ENCODE measurements at places on chromosomes 2 and 18. TPM values are rescaled to one million over a fixed set of nuclear protein-coding genes. Genes with fewer than 3 reads are reported as not detected.

Gene MC4R
- polyA plus RNA-seq, result not detected

Gene MOCOS
- 5.8 TPM for polyA plus RNA-seq

Gene CTLA4
- polyA plus RNA-seq, result not detected

Gene CAPG
- 342 TPM for polyA plus RNA-seq

DNA sequence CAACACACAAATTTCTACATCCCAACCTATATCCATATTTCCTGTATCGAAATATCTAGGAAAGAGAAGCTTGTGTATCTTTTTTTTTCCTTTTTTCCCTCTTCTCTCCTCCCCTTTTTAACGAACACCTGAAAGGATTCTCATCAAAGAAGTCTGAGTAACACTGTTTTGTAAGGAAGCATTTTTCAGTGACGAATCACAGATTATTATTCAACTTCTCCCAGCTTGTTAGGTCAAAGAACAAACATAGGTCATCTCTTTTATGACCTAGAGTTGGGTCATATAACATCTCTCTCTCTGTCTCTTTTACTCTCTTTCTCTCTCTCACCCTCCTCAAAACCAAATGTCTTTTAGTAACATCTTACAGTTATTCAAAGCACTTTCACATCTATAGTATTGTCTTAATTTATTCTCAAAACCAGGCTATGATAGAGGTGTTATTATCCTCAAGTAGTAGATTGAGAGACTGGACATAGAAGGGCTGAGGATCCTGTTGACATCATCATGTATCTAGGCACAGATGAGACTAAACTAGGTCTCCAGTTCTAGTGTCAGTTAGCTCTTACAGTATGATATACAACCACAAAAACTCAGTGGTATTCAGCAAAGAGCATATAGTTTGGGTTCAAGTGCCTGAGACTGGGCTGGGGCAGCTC, 80.1 kb upstream of the SPOPL start:
- DNase-seq, result peak; percentile 80

DNA sequence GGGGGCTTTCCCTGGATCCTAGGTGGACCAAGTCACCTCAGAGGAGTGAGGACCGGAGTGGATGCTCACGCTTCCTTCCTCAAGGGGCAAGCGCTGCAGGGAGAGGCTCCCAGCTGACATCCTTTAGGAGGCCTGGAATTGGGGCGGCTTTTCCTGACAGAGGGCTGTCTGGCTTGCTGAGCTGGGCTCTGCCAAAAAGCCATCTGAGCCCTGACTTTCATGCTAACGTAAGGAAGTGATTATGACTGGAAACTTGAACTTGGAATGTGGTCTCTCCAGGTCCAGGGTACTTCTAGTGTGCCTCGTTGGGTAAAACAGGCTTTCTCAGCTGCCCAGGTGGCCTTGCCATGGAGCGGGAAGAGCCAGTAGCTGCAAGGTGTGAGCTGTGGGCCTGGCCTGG, 268.3 kb upstream of the SPRED2 start:
- no peak for DNase-seq

DNA sequence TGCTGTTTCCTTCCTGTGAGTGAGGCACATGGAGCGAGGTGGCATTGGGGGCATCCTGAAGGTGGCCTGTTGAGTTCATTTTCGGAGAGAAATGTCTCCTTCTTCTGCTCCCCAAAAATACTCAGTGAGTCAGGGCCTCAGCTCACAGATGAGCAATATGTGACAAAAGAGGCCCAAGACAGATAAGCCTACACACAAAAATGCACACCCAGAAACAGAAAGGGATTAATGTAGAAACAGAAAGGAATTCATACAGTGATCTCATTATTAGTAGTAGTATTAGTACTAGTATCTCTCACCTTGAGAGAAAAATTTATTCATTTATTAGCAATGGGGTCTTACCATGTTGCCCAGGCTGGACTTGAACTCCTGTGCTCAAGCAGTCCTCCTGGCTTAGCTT, 5.1 kb downstream of the GPR75 start:
- no peak for DNase-seq

- no peak for DNase-seq
Measured at GRCh38 chr2:230757476-230757875, 44.8 kb downstream of the CAB39 start.

DNA sequence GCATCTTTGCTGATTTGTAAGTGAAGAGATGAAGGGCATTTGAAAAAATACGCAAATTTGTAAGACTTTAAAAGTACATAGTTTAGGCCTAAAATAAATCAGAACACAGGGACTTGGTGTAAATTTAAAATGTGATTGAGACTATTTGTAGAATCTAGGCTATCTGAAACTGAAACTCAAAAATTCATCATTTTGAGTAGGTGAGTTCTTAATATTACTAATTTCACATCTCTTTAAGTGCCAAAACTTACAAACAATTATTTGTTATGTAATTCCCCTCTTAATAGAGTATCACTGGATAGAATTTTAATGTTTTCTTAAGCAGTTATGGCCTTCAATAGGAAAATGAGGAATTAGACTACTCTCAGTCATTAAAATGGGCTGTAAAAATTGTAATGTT, 14.0 kb upstream of the HRH4 start:
- DNase-seq, result no peak
